Activated CD4-positive, alpha-beta T cell treated with anti-CD3 and anti-CD28 coated beads, Interleukin-2, Interleukin-4, amounts not matched to agents 100 ng/mL and 50 ng/mL, durations not matched to agents 16 hours and 8 hours (primary cell): ENCODE measurements at places on chromosomes 6 and 20.

GRCh38 chr6:55034752-55035151 is 139.6 kb upstream of the HCRTR2 start:
- DNase-seq = no peak

GRCh38 chr6:96864216-96865054 is 27.2 kb upstream of the GPR63 start:
- no peak for DNase-seq

- peak; percentile 57 for DNase-seq
Observed at GRCh38 chr6:39347906-39348585, 25.5 kb upstream of the KCNK16 start.

GRCh38 chr20:16314748-16315159 is 258.5 kb downstream of the KIF16B start:
- no peak for DNase-seq

GRCh38 chr6:134830940-134831339 is 119.0 kb downstream of the ALDH8A1 start:
- no peak for DNase-seq

DNA sequence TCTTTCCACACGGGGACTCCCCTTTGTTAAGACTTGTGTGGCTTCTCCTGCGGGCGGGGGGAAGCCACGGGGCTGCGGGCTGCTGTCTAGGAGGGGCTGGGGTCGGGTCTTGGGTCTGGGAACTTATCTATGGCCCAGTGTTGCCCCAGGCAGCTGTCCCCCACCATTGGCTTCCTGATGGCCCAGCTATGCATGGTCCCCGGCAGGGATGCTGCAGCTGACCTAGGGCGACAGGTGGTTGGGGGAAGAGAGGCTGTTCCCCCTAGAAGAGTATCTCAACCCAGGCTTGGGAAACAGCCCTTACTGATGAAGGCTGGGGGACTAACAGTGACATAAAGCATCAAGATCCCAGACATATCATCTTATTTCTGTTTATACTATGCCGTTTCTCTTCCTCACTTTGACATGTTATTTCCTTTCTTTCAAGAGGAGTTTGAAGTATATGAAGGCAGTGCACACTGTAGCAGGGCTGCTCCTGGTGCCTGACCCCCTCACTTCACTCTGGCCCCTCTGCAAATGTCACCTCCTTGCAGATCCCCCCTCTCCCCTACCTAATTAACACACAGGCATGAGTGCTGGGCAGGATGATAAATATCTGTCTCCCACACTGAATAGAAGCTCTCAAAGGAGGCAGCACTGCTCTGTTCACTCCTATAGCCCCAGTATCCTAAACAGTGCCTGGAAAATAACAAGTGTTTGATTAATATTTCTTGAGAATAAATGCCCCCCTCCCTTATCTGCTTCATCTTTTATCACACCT is 87.0 kb downstream of the HIVEP2 start:
- no peak for DNase-seq

DNA sequence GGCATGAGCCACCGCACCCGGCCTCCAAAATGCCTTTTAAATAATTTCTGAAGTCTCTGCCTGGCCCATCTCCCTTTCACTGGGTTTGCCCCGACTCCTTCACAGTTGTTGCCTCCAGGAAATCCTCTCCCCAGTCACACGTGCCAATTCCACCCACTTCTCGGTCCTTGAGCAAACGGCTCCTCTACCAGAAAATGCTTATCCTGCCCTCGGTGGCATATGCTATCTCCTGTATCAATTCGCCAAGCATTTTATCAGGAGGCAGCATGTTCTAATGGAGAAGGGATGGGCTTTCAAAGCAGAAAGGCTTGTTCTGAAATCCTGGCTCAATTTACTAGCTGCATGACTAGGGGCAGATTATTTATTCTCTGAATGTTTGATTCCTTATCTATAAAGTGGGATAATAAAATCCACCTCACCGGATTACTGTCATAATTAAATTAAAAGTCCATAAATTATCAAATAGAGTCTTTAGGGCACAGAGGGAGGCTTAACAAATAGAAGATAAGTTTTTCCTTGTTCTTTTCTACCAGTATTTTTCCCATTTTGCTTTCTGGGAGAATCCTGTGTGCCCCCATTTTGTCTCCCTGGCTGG is 66.3 kb downstream of the PPP1R3G start:
- DNase-seq = no peak
